ENCODE measurements at places on chromosomes 16 and 17. TPM values are rescaled to one million over a fixed set of nuclear protein-coding genes. Genes with fewer than 3 reads are reported as not detected.
A peak's percentile ranks its signal among the peaks of the same experiment; 100 is the strongest.

NPIPB9 gene
- total RNA-seq = 5.5 TPM

CACNG1 gene
- total RNA-seq = not detected

GRCh38 chr17:9705745-9706144 is 60.4 kb downstream of the USP43 start:
- no peak for DNase-seq

- peak; percentile 58 for DNase-seq
Observed at GRCh38 chr17:49836111-49837030, 11.5 kb downstream of the TAC4 start.

DNA sequence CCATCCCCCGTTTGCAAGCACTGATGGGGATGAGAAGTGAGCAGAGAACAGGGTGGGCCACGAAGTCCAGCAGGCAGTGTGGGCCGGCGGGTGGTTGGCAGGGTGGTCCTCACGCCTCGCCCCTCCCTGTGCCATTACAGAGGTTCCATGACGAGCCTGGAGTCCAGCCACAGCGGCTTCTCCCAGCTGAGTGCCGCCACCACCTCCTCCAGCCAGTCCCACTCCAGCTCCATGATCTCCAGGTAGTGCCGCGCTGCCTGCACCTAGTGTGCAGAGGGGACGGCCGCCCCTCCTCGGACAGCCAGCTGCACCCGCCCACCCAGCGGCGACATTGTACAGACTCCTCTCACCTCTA is 73.0 kb downstream of the SEC14L1 start:
- DNase-seq = no peak

PIRT gene
- total RNA-seq = not detected

TLCD2 gene
- 13.4 TPM for total RNA-seq

GRCh38 chr17:14831491-14831890 is 433.6 kb downstream of the PMP22 start:
- DNase-seq = no peak

DNA sequence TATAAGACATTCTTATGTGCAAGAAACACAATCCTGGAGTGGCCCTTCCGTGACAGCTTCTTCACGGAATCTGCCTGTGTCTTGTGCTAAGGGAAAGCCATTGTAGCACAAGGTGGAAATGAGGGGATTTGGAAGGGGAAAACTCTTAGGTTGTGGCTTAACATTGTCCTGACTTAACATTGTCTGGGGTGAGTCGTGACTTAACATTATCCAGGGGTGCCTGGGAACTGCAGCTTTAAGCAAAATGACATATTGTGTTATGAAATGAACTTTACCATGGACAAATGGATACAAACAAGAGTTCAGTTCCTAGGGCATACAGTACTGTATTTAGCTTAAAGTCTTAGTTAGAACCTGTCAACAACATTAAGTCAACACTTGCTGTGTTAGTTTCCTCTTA is 323.9 kb downstream of the CPPED1 start:
- no peak for DNase-seq

MYO15A gene
- total RNA-seq = 3.3 TPM

DNA sequence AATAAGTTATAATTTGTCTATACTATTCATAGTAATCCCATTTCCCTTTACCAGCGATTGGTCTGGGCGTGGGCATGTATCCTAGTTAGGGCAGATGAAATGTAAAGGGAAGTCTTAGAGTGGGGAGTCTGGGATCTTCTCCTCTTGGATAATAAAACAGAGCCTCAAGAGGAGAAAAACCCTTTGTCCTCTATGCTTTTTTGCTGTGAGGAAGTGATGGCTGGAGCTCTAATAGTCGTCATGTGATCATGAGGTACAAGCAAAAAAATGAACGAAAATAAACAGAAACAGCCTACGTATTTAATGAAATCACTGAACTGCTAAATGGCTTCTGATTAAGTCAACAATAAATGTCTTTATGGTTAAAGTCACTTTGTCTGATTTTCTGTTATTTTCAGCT is 26.8 kb downstream of the EFCAB5 start:
- DNase-seq = no peak

- no peak for DNase-seq
Observed at GRCh38 chr17:7838090-7839075, 4.4 kb downstream of the KDM6B start.

DNA sequence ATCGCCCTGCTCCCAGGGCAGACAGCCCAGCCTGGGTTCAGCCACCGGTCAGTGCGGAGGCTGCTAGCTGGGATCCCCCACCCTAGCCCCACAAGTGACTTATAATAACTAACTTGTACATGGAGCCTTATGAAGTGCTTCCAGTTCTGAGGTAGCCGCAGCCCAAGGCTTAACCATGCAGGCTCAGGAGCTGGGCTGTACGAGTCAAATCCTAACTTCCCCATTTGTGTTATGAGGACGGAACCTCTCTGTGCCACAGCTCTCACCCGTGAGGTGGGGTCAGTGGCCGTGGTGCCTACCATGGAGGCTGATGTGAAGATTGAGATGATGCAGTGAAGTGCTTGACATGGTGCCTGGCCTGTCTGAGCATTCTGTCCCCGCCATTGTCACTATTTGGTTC is 27.8 kb upstream of the GOSR2 start:
- no peak for DNase-seq

- DNase-seq = no peak
Observed at GRCh38 chr17:42018339-42018738, 1.1 kb upstream of the DNAJC7 start.

GRCh38 chr17:80781807-80782277 is 209.8 kb upstream of the CHMP6 start:
- no peak for DNase-seq

GRCh38 chr17:42442196-42442565 is 16.5 kb upstream of the ATP6V0A1 start:
- DNase-seq = no peak
